ENCODE measurements at places on chromosomes 7 and 10.

DNA sequence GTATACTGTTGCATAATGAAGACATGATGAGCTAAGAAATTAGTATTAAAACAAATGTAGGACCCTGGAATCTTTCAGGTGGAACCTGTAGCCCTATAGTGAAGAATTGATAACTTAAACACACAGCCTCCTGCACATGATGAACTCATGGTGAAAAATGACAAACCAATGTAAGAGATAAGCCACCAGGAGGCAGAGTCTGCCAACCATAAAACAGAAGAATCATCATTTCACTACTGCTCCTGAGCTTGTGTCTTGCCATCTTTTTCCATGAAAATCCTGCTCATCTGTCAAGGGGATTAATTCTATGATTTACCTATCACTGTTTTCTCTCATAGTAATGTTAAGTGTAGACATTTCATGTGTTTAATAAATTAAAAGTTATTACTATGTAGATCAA, 363.9 kb downstream of the MALRD1 start:
- DNase-seq = no peak

DNA sequence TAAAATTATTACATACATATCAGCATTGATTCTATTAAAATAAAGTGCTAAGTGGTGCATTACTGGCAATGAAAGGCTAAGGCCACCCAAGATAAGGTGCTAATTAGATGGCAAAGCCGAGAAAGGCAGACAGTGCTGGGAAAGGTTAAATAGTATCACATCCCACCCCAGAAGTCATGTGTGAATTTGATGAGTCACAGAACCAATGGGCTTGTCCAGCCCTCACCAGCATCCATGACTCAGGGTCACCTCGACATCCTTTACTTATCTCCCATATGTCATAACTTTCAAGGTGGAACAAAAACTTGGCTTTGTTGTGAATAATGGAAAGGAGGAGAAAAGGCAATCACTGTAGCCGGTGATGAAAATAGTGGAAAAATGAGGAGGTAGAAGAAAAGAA, 459.1 kb downstream of the PLXNA4 start:
- no peak for DNase-seq

- no peak for DNase-seq
These were observed 38.4 kb upstream of the IKZF1 start for GRCh38 chr7:50265968-50266634.

GRCh38 chr7:145644426-145645134, 472.0 kb upstream of the CNTNAP2 start:
- DNase-seq = no peak

DNA sequence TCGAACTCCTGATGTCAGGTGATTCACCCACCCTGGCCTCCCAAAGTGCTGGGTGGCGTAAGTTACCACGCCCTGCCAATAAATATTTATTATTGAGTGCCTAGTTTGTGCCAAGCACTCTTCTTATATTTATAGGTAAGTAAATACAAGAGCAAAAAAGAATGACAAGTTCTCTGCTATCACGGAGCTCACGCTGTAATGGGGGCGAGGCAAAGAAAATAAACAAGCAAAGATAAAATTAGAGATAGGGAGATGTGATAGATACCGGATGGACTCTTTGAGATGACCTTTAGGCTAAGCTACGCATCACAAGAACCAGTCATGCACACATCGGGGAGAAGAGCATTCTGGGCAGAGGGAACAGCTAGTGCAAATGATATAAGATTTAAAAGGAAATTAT, 46.3 kb downstream of the GCC1 start:
- DNase-seq = no peak

Measured in memory B cell (primary cell).